ENCODE measurements at places on chromosomes 6 and 20.

DNA sequence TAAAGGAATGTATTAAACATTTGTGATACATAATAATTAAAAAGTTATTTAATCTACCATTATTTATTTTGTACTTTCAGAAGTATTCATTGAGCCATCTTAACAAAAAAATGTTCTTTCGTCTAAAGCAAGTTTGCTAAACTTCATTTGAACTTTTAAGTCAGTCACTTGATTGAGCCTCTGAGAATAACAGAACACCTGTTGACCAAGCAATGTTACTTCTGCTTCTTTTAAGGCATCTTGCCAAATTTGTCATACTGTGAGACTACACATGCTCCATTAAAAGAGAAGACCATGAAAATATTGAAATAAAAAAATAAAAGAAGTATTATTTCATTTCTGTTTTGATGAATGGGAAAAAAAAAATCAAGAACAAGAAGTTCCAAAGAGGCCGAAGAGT is 141.8 kb upstream of the BMP5 start:
- DNase-seq, result no peak

GRCh38 chr6:6631053-6631452 is 42.5 kb downstream of the LY86 start:
- no peak for DNase-seq

- DNase-seq, result no peak
Measured at GRCh38 chr6:30963641-30964040, 19.9 kb upstream of the MUC21 start.

GRCh38 chr20:52193886-52194545 is 2.4 kb upstream of the ZFP64 start:
- no peak for DNase-seq

DNA sequence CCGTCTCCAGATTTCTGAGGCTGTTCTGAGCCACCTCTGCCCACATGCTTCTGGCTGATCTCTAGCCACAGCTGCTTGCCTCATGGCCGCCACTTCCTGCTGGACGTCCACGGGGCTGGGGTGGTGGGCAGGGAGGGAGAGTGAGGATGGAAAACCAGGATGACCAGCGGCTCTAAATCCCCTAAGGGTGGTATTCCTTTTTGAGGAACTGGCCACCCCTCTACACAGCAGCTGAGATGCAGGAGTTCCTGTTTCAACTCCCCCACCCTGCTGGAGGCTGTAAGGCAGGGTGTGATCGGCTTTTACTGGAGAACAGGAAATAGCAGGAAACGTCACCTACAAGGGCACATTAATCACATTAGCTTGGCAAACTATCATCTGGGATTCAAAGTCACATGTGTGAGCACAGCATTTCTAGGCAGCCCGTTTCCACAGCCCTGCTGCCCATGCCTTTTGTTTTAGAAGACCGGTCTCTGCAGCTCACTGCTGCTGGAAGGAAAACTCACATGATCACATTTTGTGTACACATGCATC is 181.6 kb upstream of the ECI2 start:
- DNase-seq, result peak; percentile 85

GRCh38 chr20:49029203-49029602 is 16.9 kb upstream of the CSE1L start:
- DNase-seq, result no peak

- DNase-seq, result no peak
Measured at GRCh38 chr6:84118191-84118590, 84.6 kb downstream of the MRAP2 start.

- DNase-seq, result no peak
Measured at GRCh38 chr20:24872291-24873024, 76.6 kb upstream of the CST7 start.

GRCh38 chr20:24403406-24403805 is 66.0 kb upstream of the SYNDIG1 start:
- no peak for DNase-seq

DNA sequence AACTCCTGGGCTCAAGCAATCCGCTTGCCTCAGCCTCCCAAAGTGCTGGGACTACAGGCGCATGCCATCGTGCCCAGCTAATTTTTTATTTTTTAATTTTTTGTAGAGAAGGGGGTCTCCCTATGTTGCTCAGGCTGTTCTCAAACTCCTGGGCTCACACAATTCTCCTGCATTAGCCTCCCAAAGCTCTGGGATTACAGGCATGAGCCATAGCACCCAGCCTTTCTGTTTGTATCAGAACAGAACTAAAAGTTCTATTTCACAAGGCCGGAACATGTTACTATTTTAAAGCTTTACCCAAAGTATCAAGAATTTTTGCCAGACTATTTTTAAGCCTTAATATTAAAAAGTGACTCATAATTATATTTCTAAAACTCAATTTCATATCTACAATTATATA is 42.4 kb downstream of the NDRG3 start:
- DNase-seq, result no peak

GRCh38 chr6:93243231-93243778 is 176.1 kb downstream of the EPHA7 start:
- DNase-seq, result no peak

GRCh38 chr20:41671143-41671542 is 53.0 kb upstream of the CHD6 start:
- no peak for DNase-seq

- no peak for DNase-seq
Measured at GRCh38 chr6:143264986-143265764, 185.3 kb downstream of the ADAT2 start.

- DNase-seq, result no peak
Measured at GRCh38 chr6:142861711-142862110, 83.3 kb downstream of the HIVEP2 start.

GRCh38 chr20:46870041-46870440 is 24.6 kb upstream of the EYA2 start:
- DNase-seq, result no peak

DNA sequence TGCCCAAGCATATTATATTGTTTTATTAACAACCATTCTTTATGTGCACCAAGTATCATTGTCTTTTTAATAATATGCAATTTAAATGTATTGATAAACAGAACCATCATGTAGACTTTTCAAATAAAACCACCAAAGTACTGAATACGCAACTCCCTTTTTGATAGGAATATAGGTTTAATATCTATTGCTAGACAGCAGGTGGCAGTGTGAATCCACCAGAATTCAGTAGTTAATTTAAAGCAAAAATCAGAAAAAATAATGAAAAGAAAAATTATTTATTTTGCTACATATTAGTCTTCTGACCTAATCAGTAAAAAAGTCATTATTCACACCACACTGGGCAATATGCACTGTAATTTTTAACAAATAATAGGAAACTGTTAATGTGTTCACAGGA is 143.7 kb downstream of the KLHL32 start:
- DNase-seq, result peak; percentile 14

DNA sequence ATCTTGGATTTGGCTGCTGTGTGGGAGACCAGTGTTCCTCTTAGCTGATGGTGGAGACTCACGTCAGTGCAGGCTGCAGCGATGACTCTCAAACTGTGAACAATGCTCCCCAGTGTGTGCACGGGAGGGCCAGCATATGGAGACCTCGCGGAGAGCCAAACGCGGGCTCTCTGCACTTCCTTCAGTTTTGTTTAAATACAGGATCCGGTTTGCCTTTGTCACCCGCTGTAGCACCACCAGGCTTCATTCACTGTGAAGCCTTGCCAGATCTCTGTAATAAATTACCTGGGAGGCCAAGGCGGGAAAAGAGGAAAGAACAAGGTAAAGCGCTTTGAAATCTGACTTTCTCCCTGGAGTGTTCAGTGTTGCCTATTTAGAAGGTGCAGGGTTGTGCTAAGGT is 30.7 kb upstream of the TMEM14A start:
- DNase-seq, result no peak

- no peak for DNase-seq
Measured at GRCh38 chr6:56692523-56693245, 50.0 kb upstream of the DST start.

GRCh38 chr6:144365271-144365670 is 80.1 kb downstream of the UTRN start:
- no peak for DNase-seq

GRCh38 chr6:80254716-80255115 is 148.2 kb downstream of the BCKDHB start:
- DNase-seq, result no peak

DNA sequence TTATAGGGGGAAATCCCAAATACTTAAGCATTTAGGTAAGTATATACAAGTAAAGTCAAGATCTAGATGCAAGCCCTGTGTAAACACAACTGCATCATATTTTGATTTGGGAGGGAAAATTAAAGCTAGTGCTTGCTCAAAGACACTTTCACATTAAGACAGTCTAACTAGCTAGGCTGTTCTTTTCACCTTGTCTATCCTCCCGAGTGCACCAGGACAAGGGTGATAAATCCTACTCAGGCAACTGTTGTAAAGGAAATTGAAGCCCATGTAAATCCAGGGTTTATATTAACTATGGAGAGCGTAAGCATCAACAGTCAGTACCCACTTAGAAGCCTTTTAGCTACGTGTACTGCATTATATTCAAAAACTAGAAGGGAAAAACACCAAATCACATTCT is 19.3 kb upstream of the BACH2 start:
- DNase-seq, result no peak

DNA sequence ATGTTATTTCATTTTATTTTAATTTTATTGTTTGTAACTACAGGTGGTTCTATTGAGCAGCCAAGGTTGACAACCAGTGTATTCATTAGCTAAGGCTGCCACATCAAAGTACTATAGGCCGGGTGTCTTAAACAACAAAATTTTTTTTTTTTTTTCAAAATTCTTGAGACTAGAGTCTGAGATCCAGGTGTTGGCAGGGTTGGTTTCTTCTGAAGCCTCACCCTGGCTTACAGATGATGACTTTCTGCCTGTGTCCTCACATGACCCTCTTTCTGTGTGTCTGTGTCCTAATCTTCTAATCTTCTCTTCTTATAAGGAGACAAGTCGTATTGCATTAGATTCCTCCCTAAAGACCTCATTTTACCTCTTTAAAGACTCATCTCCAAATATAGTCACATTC is 208.4 kb downstream of the MANEA start:
- no peak for DNase-seq

DNA sequence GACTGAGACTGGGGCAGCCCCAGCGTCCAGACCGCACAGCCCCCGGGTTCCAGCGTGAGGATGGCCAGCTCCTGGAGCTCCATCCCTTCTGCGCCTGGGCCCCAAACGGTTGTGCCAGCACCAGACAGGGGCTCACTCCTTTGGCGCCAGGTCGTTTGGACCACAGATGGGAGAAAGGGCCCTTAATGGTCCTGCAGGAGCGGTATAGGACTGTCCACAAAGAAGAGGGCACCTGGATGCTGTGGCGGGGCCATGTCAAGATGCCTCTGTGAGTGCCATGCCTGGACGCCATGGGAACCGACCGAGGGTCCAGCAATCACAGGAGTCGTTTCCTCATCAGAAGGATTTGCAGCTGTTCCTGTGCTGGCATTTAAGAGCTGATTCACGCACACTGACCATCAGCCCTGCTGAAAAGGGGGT is 82.7 kb downstream of the DLL1 start:
- DNase-seq, result no peak

DNA sequence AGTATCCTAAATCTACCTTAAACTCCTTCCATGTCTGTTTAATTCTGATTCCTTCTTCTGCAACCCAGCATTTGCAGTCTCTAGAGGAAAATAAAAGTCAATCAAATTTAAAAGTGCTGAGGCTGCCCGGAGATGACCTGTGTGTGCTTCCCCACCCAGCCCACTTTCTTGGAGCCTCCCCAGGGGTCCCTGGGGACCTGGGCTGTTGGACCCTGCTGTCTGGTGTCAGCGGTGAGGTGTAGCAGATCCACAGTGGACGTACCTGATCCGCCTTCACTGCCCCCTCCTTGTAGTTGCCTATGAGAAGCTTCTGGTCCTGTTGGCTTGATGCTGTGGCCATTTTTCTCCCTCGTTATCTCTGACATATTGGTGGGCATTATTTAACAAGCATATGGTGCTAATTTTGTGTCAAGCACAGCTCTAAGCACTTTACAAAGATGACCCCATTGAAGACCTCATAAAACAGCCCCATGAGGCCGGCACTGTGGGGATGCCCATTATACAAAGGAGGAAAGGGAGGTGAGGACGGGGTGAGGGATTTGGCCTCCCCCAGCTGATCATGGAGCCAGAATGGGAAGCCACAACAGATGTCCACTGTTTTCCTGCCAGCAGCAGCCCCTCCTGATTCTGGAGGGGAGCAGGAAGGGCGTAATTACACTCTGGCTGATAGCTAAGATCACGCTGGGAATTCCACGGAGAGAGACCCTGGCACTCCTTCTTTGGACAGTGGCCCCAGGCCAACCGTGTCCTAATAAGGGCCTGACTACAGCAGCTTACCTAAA is 628.2 kb downstream of the CDH26 start:
- no peak for DNase-seq

GRCh38 chr6:11748591-11749210 is 29.9 kb downstream of the ADTRP start:
- DNase-seq, result no peak

- DNase-seq, result no peak
Measured at GRCh38 chr20:37438464-37439222, 82.4 kb upstream of the NNAT start.

DNA sequence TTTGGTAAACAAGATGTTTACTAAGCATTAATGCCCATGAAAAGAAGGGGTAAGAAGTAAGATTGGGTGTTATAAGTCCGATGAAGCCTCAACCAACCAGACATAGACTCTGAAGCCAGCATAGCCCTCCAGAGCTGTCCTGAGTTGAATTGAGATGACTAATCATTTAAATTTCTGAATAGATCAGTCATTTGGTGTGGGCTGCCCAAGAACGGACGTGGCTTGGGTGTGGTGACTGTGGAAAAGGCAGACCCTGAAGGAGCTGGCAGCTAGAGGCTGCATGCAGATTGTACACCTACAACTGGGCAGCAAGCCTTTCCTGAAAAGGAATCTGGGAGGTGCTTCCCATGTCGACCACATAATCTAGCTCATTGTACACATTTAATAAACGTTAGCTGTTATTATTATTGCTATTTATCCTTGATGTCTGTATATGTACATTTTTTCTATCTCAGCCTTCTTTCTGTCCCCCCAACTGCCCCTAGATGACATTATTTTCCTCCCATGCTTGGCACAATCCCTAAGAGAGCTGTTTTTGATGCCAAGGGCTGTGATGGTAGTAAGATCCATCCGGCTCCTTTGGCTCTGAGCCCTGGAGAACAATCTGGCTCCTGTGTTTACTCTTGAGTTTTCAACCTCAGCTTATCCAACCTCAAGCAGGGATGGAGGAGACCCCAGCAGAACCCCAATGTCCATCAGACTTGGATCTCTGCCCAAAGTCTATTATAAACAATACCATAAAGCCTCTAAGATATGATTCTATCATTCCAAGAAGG is 57.6 kb upstream of the JAG1 start:
- no peak for DNase-seq

DNA sequence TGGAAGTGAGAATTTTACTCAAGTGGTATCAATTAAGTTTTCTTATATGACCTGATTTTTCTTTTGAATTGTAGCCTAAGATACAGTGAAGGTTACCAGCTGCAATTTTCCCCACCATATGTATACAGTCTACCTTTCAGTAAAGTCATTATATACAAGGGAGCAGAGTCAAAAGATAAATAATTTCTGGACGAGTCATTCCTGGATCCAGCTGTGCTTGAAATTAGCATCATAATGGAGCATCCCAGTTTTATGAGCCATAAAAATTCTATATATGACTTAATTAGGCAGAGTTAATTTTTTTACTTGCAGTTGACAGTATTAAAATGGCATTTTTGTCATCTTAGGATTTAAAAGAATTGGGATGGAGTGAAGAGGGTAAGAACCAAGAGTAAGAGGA is 1008.4 kb downstream of the PHF3 start:
- no peak for DNase-seq

- DNase-seq, result peak; percentile 78
Measured at GRCh38 chr6:33014841-33015634, 5.6 kb upstream of the HLA-DOA start.

- DNase-seq, result no peak
Measured at GRCh38 chr6:170003451-170004160, 252.2 kb downstream of the ERMARD start.

All from glomerular endothelial cell (primary cell).